ENCODE measurements at places on chromosomes 4 and X.
A peak's percentile ranks its signal among the peaks of the same experiment; 100 is the strongest.

DNA sequence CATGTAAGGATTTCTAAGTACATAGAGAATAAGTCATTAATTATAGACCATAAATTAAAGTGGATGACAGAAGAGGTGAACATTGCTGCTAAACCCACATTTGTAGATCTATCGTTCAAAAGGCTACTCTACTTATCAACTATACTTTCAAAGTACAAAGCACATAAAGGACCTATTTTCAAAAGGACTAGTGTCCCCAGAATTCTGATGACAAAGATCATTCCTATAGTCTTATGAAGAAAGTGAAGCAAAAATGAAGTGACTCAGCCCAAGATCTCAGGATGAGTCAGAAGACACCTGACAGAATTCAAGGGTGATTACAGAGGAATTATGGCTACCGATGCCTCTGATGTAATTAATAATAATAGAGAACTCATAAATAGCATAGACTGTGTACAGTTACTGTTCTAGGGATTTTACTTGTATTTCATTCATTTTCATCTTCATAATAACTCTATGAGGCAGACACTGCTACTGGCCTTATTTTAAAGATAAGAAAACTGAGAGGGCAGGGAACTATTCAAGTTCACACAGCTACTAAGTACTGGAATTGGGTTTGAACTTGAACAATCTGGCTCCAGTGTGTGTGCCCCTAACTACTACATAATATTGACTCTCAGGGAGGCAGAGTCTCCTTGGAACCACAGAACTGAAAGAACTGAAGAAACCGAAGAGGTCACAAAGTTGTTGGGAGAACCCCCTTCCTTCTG is 17.1 kb downstream of the USP46 start:
- H3K36me3 ChIP-seq: no peaks in the 10 kb centered on the region
- H3K4me3 ChIP-seq: no peak overlapping the region
- DNase-seq: no peak
- H3K4me1 ChIP-seq: peaks cover 55% of the 10 kb centered on the region

DNA sequence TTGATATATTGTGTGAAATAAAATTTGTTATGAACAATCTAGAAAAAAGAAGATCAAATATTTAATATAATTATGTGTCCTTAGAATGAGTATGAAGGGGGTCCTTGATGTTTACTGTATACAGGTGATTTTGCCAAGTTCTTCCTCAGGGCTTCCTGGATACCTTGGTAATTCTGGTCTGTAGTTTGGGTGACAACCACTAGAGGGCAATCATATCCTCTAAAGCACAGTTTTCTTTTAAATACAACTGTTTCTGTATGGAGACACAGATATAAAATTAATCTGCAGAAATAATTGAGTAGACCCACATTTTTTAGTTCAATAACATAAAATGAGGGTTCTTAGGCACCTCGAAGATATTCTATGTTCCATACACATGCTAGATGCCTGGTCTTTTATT is 157.7 kb downstream of the SPANXN1 start:
- H3K36me3 ChIP-seq: no peaks in the 10 kb centered on the region
- no peak for DNase-seq
- no peak overlapping the region for H3K4me3 ChIP-seq

DNA sequence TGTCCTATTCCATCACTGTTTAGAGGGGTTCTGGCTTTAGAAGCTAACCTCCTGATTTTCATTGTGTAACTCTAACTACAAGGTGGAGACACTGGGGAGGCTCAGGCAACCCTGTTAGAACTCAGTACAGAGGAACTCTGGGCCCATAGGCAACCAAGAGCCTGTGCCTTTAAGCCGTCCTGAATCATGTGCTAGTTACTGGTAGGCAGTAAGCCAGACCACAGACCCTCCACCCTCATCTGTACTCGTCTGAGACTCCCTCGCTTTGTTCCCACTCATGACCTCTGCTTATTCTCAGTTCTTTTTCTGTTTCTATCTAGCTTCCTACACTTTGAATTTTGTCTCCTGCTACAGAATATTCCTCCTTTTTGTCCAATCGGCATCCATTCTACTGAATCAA is 31.4 kb downstream of the TBC1D1 start:
- H3K27me3 ChIP-seq: no peaks in the 10 kb centered on the region
- no peaks in the 10 kb centered on the region for H3K4me1 ChIP-seq
- no peaks in the 10 kb centered on the region for H3K36me3 ChIP-seq
- no peak overlapping the region for H3K27ac ChIP-seq

- H3K4me1 ChIP-seq: no peaks in the 10 kb centered on the region
- no peak overlapping the region for H3K4me3 ChIP-seq
- no peak for DNase-seq
- H3K36me3 ChIP-seq: no peaks in the 10 kb centered on the region
- no peak overlapping the region for H3K27ac ChIP-seq
Measured at GRCh38 chr4:47217291-47217690, 185.9 kb downstream of the GABRB1 start.

DNA sequence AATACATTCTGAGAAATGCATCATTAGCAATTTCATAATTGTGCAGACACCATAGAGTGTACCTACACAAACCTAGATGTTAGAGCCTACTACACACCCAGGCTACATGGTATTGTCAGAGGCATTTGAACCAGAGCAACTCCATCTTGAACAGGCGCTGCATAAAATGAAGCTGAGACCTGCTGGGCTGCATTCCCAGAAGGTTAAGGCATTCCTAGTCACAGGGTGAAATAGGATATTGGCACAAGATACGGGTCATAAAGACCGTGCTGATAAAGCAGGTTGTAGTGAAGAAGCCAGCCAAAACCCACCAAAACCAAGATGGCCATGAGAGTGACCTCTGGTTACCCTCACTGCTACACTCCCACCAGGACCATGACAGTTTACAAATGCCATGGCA is 116.4 kb downstream of the LARP7 start:
- no peaks in the 10 kb centered on the region for H3K4me1 ChIP-seq
- no peak for DNase-seq
- H3K4me3 ChIP-seq: no peak overlapping the region
- no peaks in the 10 kb centered on the region for H3K36me3 ChIP-seq
- no peak overlapping the region for H3K27ac ChIP-seq

DNA sequence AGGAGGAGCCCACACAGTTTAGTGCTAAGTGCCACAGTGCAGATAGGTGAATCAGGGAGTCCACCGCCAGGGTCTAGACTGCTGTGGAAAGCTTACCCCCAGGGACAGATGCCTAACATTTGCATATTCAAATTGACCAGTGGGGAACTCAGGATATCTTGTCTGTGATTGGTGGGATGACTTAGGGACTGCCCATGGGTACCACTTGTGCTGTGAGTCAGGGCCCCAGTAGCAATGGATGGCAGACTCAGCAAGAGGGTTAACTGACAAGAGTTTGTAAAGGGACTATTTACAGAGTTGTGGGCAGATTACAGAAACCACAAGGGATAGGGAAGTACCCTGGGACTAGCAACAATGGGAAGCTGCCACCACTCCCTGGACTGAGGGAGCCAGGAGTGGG is 282.1 kb downstream of the BCOR start:
- H3K27me3 ChIP-seq: peaks cover 3% of the 10 kb centered on the region
- H3K27ac ChIP-seq: no peak overlapping the region
- no peaks in the 10 kb centered on the region for H3K36me3 ChIP-seq
- no peak for DNase-seq

DNA sequence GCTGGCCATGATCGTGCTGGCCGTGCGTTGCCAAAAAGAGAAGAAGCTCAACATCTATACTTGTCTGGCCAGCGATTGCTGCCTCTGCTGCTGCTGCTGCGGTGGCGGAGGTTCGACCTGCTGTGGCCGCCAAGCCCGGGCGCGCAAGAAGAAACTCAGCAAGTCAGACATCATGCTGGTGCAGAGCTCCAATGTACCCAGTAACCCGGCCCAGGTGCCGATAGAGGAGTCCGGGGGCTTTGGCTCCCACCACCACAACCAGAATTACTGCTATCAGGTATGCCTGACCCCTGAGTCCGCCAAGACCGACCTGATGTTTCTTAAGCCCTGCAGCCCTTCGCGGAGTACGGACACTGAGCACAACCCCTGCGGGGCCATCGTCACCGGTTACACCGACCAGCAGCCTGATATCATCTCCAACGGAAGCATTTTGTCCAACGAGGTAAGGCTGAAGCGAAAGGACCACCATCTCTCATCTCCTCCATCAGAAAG is 3.3 kb downstream of the PCDH10 start:
- H3K4me1 ChIP-seq: peaks cover 13% of the 10 kb centered on the region
- H3K27me3 ChIP-seq: peaks cover 34% of the 10 kb centered on the region
- no peaks in the 10 kb centered on the region for H3K36me3 ChIP-seq
- no peak for DNase-seq

DNA sequence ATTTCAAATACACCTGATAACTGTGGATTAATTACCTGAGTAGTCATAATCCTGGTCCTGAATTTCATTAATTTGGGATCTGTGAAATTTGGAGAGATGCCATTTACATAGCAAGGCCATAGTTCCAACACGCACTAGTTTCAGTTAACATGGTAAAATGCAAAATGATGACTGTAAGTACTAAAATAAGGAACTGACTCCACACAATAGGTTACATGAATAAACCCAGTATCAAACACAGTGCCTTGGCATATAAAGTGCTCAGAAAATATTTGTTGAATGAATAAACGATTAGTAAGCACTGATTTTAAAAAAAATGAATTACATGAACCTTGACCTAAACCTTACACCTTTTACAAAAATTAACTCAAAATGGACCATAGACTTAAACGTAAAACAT is 9.0 kb downstream of the FBXO8 start:
- no peak overlapping the region for H3K27ac ChIP-seq
- H3K4me3 ChIP-seq: no peak overlapping the region
- no peak for DNase-seq
- H3K36me3 ChIP-seq: no peaks in the 10 kb centered on the region

- no peak overlapping the region for H3K4me3 ChIP-seq
- H3K36me3 ChIP-seq: no peaks in the 10 kb centered on the region
- DNase-seq: no peak
Measured at GRCh38 chr4:152950402-152951274, 14.5 kb downstream of the FHDC1 start.

DNA sequence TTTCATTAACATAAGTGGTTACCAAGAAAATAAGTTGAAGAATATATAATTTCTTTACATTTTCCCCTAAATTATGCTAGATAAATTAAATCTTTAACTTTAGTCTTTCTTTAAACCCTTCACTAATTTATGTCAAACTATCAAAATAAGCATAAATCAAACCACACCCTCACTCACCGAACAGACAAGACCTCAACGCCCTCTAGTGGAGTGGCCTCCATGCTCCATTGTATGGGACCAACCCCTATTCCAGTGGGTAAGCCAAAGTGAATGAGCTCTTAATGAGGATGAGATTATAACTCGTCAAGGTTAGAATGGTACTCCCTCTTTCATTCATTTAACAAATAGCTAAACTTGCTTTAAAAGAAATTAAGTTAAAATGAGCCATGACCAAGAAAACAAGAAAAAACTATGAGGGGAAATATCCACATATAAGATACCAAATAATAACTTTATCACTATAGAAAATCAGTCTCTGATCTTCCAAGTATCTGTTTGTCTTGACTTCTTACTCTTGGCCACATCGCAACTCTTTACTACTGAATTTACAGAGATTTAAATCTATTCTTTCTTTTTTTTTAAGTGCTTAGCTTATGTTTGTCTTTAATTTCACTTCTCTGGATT is 15.6 kb upstream of the BBS12 start:
- DNase-seq: peak; percentile 81
- H3K36me3 ChIP-seq: no peaks in the 10 kb centered on the region
- no peak overlapping the region for H3K4me3 ChIP-seq

DNA sequence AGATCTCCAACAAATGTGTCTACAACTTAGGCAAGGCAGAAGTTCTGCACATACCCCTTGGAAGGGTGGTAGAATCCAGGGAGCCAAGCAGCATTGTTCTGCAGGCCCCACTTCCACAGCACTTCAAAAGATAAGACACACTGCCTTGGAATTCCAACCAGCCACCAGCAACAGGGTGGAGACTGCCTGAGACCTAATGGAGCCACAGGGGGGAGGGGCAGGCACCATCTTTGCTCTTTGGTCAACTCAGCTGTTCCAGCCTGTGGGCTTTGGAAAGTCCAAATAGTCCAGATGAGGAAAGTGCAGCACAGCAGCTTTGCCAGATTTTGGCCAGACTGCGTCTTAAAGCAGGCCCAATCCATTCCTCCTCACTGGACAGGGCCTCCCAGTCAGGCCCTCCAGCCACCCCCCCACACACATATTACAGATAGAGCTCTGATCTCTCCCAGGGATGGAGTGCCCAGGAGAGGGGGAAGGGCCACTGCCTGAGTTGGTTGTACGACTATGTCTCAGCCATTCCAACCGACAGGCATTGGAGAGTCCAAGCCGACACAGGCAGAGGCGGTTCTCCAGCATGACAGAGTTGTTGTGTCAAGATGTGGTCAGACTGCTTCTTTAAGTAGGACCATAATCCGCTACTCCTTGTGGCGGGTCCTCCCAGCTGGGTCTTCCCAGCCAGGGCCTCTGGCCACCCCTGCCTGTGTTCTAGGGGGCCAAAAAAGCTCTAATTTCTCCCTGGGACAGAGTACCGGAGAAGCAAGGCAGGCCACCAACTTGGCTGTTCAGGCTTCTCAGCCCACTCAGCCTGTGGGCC is 42.5 kb upstream of the ANTXR2 start:
- no peak for DNase-seq
- no peaks in the 10 kb centered on the region for H3K36me3 ChIP-seq
- no peaks in the 10 kb centered on the region for H3K27me3 ChIP-seq

DNA sequence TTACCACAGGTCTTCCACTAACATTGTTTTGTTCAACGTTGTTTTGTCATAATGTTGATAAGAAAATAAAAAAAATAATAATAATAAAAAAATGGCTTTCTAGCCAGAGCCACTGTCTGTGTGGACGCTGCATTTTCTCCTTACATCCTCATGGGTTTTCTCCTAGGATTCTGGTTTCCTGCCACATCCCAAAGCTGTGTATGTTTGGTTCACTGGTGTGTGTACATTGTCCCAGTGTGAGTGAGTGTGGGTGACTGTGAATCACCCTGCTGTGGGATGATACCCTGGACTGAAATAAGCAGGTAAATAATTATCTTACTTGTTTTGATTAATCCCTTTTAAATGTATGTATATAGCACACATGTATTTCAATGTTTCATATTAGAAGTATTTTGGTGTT is 2154.4 kb upstream of the AGA start:
- no peaks in the 10 kb centered on the region for H3K27me3 ChIP-seq
- H3K36me3 ChIP-seq: no peaks in the 10 kb centered on the region
- no peak overlapping the region for H3K27ac ChIP-seq
- no peak for DNase-seq
- H3K4me1 ChIP-seq: no peaks in the 10 kb centered on the region

DNA sequence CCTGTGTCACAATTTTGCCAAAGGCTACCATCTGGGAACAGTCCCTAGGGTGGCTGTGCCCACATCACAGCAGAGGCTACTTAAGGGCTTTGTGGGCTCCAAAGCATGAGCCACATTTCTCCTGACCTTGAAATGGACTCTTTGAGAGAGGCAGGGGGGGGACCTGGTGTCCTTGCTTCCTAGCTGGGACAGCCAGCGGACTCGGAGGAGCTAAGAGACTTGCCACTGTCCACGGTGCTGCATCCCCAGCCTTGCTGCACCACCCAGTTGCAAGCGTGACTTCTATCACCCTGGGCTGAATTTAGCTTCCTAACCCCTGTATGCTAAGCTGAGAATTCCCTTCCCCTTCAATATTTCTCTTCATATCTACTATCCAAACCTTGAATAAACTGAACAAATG is 99.0 kb downstream of the PHKA2 start:
- H3K27me3 ChIP-seq: no peaks in the 10 kb centered on the region
- DNase-seq: no peak
- H3K4me3 ChIP-seq: no peak overlapping the region
- no peaks in the 10 kb centered on the region for H3K36me3 ChIP-seq

GRCh38 chr4:147824884-147825283 is 93.0 kb downstream of the ARHGAP10 start:
- peaks cover 18% of the 10 kb centered on the region for H3K36me3 ChIP-seq
- no peak overlapping the region for H3K4me3 ChIP-seq
- peak overlapping the region; percentile 83 for H3K27ac ChIP-seq
- DNase-seq: no peak
